Stimulated activated naive CD8-positive, alpha-beta T cell treated with anti-CD3 and anti-CD28 coated beads, Interleukin-15, amount 100 ng/mL, for 72 hours (primary cell): ENCODE measurements at places on chromosomes 5 and 9.

DNA sequence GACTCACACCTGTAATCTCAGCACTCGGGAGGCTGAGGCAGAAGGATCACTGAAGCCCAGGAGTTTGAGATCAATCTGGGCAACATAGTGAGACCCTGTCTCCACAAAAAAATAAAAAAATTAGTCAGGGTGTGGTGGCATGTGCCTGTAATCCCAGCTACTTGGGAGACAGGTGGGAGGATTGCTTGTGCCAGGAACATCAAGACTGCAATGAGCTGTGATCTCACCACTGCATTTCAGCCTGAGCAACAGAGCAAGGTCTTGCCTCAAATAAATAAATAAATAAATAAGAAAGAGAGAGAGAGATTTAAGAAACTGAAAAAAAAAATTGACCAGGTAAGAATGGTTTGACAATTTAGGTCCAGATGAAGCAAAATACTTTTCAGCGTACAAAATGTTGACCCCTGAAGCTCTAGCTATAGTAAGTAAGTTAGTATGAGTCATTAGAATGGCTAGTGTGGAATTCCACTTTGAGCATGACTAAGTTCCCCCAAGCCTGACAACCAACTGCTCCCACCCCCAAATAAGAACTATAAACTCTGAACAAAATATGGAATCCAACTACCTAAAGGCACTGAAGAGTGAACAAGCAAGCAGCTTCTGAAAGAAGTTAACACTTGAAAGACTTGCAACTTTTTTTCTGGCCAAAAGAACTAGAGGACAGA, 217.8 kb upstream of the TLE4 start:
- DNase-seq: no peak

DNA sequence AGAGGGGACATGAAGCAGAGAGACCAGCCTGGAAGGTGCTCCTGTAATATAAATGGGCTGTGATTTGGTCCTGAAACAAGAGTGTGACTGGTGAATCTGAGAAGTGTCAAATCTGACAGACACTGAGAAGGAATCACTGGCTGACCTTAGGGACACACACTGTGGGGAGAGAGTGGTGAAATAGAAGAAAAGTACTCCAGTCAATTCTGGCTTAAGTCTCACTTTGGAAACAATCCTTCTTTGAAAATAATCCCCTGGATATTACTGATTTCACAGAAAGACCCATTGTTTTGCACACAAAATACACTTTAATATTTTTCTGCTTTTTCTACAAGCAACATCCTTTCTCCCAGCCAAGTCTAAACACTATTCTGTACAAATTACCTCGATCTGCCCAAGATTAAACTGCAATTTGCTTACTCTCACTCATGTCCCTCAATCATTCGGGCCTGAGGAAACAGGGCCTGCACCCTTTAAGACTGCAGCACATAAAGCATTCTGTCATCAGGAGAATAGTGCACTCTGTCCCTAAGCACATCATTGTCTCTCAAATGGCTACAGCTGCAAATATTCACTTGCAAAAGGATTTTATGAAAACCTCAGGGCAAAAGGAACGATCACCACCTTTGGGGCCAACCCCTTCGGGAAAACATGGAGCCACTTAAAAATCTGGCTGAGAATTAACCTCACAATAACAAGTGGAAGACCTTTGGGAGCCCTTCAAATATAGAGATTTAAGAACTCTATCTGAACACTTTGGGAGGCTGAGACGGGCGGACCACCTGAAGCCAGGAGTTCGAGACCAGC, 68.6 kb downstream of the MAPKAP1 start:
- no peak for DNase-seq

GRCh38 chr5:39149966-39150365, 69.4 kb downstream of the FYB1 start:
- no peak for DNase-seq

DNA sequence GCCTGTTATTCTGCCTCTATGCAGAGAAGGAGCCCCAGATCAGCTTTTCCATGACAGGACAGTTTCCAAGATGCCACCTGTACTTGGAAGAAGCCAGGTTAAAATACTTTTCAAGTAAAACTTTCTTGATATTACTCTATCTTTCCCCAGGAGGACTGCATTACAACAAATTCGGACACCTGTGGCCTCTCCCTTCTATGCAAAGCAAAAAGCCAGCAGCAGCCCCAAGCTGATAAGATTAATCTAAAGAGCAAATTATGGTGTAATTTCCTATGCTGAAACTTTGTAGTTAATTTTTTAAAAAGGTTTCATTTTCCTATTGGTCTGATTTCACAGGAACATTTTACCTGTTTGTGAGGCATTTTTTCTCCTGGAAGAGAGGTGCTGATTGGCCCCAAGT, 301 bp upstream of the IL4 start:
- no peak for DNase-seq

DNA sequence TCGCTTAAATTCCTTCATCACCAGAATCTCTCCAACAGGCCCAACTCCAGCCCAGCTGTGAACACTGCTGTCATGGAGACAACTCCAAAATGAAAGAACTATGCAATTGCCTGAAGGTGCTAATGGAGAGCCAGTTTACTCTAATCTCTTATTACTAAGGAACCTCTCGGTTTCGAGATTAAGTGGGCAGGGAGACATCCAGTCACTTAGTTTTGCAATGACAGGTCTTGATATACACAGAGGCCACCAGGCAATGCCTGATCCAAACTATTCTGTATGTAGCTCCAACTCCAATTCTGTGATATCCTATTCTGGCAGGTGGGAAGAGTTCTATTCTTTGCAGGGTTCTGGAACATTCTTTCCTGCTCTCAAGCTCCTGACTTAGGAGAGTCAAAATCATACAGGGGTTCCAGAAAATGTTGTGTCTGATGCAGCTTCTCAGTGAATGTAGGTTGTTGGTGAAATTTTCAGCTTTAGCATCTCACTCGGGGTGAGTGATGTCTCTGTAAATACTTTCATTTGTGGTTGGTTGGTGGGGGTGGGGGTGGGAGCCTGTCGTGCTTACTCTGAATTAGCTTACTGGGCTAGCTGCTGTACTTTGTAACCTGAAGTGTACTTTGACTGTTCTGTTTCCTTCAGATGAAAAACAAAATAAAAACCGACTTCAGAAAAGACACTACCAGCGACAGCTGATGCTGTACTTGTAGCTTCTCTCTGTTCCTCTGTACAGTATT, 170.9 kb downstream of the PALM2AKAP2 start:
- no peak for DNase-seq

GRCh38 chr5:73447530-73448462, 781 bp downstream of the FOXD1 start:
- DNase-seq: peak; percentile 59

GRCh38 chr9:98381311-98382103, 126.1 kb upstream of the TBC1D2 start:
- DNase-seq: no peak

GRCh38 chr5:83249156-83249555, 171.8 kb downstream of the XRCC4 start:
- DNase-seq: no peak

DNA sequence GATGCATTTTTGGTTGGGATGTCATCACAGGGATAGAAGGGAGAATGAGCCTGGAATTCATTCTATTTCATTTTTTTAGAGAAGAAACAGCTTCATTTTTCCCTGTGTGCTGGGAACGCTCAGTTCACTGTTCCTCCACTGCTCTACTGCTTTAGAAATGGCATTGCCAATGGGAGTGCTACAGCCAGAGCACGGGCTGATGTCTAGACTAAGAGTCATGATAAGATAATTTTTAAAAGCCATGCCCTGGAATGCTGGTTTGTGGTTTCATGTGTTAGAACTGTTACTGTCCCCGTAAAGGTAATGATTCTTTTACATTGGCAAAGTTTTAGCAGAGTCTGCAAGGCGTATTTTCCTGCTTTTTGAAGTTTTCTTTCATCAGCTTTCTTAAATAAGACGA, 119.6 kb downstream of the SEMA6A start:
- no peak for DNase-seq

DNA sequence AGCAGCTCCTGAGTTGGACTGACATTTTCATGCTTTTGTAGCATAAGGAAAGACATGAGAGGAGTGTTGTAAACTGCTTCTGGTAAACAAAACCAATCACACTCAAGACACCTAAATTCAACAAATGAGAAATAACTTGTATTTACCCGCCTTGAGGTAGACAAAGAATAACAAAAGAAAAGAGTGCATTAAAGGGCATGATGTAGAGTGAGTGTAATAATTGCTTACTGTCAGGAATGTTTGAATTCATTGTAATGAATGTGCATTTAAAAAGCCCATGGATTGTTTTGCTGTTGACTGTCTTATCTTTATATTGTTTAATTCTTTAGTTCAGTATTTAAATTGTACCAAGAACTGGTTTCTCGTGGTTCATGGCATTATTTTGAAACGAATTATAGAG, 61.8 kb downstream of the KDM4C start:
- DNase-seq: no peak

DNA sequence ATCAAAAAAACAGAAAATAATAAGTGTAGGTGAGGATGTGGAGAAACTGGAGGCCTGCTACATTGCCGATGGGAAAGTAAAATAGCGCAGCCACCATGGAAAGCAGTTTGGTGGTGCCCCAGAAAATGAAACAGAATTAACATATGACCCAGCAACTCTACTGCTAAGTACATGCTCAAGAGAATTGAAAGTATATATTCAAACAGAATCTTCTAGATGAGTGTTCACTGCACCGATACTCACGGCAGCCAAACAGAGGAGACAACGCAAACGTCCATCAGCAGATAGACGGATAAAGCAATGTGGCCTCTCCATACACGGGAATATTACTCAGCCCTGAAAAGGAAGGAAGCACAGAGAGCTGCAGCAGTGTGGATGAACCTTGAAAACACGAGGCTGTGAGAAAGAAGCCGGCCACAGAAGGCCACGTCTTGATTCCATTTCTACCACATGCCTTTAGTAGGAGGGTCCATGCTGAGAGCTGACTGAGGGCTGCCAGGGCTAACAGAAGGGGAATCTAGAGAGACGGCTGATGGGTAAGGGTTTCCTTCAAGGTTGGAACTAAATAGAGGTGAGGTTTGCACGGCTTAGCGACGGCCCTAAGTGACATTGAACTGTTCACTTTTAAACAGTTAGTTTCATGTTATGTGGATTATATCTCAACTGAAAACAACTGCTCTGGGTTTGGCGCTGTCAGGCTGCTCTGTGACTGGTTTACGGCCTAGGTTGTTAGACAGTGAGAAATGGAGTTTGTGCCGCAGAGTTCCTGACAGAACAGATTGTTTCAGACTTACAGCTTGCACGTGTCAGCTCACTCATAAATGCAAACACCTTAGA, 29.8 kb downstream of the AHRR start:
- DNase-seq: no peak

DNA sequence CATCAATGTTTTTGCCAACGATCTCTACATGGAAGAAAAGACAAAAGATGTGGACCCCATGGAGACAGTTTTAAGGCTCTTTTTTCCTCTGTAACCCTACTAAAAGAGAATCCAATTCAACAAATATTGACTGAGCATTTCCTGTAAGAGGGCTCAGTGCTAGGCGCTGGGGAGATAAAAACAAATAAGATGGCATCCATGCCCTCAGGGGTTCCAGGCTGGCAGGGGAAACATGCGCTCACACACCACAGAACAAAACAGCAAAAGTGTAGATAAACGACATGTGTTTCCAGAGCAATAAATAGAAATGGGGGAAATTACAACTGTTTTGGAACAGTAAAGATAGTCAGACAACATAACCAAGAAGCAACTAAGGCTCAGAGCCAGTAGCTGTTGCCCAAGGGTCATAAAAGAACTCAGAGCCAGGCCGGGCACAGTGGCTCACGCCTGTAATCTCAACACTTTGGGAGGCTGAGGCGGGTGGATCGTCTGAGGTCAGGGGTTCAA, 25.2 kb downstream of the ZNF608 start:
- DNase-seq: no peak

DNA sequence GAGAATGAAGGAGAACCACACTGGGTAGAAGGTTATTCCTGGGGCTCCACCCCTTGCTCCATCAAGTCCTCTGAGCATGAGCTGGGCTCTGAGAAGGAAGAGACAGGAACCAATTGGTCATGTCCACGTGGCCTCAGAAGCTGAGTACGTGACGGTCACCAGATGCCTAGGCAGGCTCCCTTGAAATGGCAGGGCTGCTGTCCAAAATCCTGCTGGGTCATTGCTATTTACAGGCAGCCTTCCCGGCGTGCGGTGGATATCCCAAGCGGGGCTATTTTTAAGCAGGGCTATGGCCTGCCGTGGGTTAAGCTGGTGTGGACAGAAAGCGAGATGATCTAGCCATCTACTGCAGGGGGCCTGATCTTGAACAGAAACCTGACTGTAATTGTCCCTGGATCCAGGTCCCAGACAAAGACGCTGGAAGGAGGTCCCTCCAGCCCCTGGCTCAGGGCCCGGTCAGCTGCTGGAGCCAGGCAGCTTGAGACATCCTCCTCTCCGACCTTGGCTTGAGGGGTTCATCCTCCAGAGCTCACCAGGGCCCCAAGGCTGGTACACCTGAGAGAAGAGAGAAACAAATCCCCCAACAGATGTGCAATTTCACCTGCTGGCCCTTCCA, 550 bp upstream of the CKMT2 start:
- no peak for DNase-seq

DNA sequence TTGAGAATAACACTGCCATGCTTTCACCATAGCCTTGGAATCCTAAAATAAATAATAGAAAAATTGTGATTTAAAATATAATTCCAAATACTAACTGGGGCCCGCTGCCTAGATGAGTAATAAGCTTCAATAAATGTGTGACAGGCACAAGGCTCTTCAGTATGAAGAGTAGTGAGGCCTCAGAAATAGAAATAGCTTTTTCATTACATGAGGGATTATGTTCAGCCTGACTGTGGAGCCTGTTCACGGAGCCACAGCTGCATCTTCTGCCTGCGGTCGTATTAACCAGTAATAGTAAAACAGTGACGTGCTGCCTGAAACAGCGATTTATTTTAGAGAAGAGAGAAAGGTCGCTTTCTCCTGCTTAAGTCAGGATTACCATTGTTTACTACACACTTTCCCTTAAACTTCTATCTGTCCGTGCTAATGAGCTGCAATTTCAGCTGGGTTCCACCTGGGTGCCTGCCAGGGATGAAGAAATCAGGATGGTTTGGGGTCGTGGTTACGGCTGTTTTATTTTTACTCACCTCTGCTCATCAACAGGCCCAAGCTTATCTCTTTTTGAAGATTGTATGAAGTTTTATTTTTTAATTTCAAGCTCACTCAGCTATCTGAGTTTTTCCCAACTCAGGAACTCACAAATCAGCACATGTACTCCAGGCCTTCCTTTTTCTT, 284.9 kb upstream of the WWC1 start:
- DNase-seq: no peak

- no peak for DNase-seq
Observed at GRCh38 chr5:1129711-1130055, 17.8 kb upstream of the SLC12A7 start.

DNA sequence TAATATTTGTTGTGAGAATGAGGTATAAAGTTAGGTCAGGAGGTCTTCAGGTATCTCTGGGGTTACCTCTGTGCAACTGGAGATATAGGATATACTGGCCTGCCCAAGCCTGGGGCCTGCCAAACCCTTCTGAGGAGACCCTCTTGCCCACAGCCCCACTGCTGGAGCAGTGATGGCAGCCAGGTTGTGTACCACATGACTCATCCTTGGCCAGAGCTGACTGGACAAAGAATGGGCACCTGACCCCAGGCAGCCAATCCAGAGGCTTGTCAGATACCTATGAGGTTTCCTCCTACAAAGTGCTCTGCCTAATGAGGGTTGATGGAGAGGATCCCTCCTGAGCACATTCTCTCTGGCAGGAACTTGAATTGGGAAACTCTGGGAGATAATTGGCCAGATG, 56.1 kb upstream of the TBC1D2 start:
- DNase-seq: no peak
